ENCODE measurements at places on chromosomes 11 and 22.

DNA sequence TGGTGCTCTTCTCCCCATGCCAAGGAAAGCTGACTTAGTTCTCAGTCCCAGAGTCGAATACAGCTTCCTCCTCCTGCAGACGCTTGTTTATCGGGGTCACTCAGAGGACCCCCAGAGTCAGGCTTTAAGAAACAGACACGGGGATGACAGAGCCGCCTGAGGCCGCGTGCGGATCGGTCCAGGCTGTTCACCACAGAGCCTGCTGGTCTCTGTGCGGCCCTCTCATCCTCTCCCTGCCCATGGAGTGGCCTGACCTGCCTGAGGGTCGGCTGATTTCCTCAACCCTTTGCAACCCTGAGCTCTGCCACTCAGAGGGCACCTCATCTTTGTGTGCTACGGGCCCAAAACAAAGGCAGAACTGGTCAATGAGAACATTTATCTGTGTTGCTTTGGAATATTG is 2.1 kb downstream of the GAL start:
- no peak for DNase-seq

- DNase-seq = no peak
Measured at GRCh38 chr22:43566021-43566420, 154.2 kb downstream of the MPPED1 start.

DNA sequence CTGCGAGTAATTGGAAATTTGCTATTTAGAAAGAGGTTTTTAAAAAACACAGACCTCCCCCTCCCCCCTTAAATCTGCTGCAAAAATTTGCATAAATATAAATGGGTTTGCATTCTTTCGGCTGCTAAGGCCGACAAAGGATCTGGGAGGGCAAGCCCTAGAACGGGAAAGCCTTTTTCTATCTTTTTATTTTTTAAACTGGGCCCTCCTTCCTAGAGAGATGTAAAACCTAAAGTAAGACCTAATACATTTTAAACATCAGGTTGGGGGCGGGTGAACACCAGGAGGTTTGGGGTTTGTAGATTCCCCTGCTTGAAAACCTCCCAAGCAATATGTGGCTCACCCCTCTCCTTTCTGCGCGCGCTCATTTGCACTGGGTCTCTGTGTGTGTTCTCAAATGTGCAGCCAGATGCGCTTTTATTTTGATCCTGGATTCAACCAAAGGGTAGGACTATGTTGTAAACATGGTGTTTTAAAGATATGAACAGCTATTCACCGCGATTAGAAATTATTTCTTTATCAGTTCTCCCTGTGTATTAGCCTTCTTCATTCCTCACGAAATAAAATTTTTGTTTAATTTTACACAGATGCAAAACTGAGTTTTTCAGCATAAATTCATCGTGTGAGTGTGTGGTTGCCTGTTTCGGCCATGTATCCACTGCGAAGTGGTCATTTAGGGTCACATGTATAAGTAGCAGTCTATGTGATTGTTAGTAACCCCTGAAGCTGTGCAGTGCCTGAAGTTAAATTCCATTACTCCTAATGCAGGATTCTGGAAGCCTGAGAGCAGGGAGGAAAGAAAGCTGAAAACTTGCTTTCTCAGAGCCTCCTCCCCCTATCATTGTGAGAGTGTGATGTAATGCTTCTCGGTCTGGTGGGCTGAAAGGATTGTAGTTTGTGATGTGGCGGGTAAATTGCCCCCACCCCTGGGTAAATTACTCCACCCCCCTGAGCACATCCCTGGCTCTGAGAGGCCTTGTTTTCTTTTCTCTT is 988 bp downstream of the TNRC6B start:
- peak; percentile 27 for DNase-seq

GRCh38 chr22:43319661-43320486 is 23.3 kb downstream of the SCUBE1 start:
- DNase-seq = no peak

DNA sequence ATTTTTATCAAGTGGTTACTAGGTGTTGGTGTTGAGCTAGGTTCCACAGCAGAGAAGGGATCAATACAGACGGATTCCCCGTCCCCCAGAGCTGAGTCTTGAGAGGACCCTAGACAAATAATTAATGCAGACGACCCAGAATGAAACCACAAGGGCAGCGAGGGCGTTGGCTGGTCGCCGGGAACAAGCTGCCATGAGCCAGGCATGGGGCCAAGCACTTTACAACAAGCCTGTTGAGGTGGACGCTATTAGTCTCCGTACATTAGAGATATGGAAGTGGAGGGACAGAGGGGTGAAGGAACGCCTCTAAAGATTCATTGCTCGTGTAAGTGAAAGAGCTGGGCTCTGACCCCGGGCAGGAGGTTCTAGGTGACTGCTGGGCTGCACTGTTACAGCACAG is 77.1 kb upstream of the EIF3D start:
- no peak for DNase-seq

GRCh38 chr11:14376920-14377319 is 17.9 kb upstream of the RRAS2 start:
- DNase-seq = no peak

GRCh38 chr11:72721689-72722049 is 30.5 kb downstream of the ARAP1 start:
- DNase-seq = peak; percentile 53

DNA sequence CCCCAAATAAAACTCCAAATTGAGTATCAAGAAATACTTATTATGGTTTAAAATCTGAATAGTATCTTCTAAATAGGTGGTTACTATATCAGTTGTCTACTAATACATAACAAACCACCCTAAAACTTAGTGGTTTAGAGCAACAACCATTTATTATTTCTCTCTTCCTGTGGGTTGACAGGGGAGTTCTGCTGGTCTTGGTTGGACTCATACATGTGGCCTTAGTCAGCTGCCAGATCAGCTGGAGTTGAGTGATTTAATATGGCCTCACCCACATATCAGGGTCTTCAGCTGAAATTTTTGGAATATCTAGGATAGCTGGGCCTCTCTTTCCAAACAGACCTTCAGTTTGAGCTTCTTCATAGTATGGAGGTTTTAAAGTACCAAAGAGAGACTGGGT is 34.5 kb downstream of the C11orf65 start:
- DNase-seq = no peak

- DNase-seq = no peak
Measured at GRCh38 chr11:60119710-60120109, 31.2 kb downstream of the MS4A2 start.

GRCh38 chr22:48440176-48440575 is 1387.5 kb downstream of the BRD1 start:
- no peak for DNase-seq

GRCh38 chr11:96001037-96001436 is 77.1 kb upstream of the MTMR2 start:
- peak; percentile 91 for DNase-seq

DNA sequence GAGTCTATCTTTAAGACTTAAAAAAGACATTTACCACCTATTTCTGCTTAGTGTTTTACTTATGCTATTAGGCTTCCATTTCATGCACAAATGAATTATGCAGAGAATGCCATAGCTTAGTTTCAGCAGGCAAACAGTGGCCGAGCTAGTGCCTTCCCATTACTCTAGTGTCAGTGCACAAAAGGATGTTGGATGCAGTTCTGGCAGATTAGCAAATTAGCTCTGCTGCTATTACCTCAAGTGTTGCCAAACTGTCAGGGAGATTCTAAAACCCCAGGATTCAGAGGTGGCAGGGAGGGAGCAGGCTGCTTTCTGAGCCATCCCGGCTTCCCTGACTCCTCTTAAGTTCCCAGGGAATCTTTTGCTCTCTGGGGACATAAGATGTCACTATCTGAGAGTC is 209.4 kb upstream of the NCAM1 start:
- DNase-seq = no peak

Measured in adrenal gland (tissue), 19 donors.